Activated CD8-positive, alpha-beta memory T cell treated with anti-CD3 and anti-CD28 coated beads for 1 hour (primary cell): ENCODE measurements at places on chromosomes 7 and 10.

DNA sequence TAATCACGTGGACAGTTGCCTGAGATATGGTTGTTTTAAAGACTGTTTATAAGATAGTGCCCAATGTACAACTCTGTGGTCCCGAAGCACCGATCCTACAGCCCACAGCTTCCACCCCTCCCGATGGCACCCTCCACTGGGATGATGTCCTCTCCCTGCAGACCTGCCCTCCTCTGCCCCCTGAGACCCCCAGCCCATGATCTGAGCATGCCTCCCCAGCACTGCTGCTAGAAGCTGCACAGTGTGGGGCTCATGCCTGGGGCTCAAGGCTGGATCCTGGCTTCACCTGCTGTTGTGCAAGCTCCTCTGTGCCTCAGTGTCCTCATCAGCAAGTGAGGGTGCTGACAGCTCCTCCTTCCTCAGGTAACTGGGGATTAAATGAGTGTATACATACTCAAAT lies 254.7 kb upstream of the MKI67 start:
- DNase-seq, result no peak

- no peak for DNase-seq
Observed at GRCh38 chr10:77909021-77909748, 17.4 kb downstream of the DLG5 start.

DNA sequence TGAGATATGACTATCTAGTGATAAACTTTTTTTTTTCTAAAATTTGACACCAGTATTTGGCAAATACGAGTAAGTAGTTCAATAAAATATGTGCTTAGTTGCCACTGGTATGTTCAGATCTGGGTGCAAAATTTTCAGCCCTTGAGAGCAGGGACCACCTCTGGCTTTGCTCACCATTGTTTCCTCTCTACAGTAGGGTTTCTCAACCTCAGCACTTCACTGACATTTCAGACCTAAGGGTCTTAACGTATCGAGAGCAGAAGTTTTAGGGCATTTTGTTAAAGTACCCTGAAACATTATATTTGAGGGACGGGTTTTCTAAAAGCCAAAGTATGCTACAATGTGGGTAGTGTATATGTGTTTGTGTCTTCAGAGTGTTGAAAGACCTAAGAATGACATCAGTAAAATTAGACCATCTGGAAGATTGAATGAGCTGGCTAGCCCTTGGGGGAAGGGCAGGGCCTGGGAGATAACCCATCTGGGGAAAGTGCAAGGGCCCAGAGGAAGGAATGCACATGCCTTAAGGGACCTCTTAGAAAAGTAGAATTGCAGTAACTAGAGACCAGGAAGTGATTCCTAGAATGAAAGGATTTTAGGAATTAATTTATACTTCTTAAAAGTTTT lies 11.8 kb downstream of the BZW2 start:
- DNase-seq, result no peak

GRCh38 chr7:113367041-113367586 lies 248.8 kb upstream of the SMIM30 start:
- no peak for DNase-seq

- no peak for DNase-seq
Observed at GRCh38 chr10:1002425-1003006, 14.3 kb downstream of the GTPBP4 start.

- no peak for DNase-seq
Observed at GRCh38 chr10:5553400-5554170, 28.8 kb downstream of the CALML3 start.

DNA sequence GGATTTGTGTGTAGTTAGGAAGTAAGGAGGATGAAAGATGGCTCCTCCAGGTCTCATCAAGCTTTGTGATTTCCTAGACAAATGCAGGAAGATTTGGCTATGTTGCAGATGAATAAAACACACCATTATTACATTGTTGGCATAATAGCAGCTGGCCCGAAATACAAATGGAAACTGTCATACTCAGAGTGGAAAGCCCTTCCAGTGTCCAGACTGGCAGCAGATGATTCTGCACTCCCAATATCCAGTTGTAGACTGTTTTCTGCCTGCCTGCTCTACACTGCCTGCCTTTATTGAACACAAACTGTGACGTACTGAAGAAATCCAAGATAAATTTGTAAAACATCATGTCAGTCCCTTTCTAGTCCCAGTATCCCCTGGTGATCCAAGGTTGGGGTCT lies 99.7 kb upstream of the FZD1 start:
- DNase-seq, result no peak

GRCh38 chr7:41738336-41738735 lies 35.4 kb upstream of the INHBA start:
- no peak for DNase-seq

DNA sequence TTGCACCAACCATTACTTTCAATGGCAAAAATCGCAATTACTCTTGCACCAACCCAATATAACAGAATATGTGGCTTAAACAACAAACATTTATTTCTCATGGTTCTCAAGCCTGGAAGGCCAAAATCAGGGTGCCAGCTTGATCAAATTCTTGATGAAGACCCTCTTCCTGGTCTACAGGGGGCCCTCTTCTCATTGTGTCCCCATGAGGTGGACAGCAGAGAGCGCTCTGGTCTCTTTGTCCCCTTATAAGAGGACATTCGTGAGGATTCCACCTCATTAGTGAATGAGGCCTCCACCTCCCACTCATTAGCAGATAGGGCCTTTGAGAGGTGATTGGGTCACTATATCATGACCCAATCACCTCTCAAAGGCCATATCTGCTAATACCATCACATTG lies 120.0 kb downstream of the CALN1 start:
- no peak for DNase-seq

GRCh38 chr7:117218700-117219099 lies 104.2 kb downstream of the WNT2 start:
- no peak for DNase-seq

DNA sequence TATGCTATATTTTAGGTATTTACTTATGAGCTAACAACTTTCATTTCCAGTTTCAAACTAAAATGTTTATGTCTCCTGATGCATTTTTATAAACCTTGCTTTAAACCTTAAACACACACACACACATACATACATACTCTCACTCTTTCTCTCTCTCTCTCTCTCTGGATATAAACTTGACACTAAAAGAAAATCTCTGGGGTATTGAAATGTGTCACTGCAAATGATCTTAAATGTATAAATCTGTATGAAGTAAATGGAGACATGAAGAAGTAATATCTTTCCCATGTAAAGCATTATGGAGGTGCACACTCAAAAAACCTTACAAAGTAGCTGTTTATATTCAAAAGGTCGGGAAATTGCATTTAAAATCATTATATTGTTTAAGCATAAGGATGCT lies 37.0 kb downstream of the RELN start:
- DNase-seq, result no peak

DNA sequence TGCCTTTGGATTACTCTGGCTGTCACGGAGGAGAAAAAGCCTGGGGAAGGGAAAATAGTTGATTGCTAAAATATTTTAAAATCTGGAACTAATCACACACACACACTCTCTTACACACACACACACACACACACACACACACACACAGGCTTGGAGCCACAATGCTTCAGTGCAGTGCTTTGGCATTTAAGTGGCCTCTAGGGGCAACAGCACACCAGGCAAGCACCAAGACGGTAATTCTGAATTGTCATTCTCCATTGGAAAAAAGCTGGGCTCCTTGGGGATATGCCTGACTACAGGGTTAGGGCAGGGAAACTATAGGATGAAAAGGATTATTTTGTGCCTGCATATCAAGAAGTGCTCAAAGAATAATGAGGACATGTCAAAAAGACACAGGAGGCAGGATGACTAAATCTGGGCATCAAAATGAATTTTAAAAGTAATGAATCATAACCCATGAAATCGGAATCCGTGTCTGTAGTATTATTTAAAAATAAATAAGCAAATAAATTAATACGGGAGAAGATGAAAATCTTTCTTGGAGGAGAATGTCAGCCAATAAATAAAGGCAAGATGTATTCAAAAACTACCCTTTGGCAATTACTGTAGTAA lies 30.4 kb upstream of the DDC start:
- DNase-seq, result no peak

DNA sequence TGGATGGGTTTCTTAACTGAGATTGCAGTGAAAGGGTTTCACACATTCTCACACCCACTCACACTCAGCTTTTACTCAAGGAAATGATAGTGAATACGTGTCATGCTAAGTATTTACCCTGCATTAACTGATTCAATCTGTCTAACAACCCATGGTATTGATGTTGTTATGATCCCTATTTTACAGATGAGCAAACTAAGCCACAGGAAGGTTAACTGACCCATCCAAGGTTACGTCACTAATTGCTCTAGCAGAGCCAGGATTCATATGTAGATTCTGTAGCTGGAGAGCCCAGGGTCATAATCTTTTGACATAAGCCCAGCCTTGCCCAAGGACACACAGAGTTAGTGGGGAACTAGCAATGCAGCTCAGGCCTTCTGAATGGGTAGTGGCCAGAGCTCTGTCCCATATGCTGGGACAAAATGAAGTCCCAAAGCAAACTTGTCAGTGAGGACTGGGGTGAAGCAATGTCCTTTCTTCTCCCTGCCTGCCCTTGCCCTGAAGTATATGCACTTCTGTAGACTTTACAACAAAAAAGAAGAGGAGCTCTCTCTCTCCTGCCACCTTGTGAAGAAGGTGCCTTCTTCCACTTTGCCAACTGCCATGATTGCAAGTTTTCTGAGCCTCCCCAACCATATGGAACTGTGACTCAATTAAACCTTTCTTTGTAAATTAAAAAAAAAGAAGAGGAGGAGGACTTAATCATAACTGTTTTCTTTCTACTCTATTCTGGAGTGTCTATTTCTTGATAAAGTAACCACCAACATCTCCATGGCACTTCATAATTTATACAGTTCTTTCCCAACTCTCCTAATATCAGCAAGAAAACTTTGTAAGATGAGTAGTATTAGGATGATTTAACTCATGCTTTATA lies 4.9 kb upstream of the CYP3A7 start:
- DNase-seq, result no peak

DNA sequence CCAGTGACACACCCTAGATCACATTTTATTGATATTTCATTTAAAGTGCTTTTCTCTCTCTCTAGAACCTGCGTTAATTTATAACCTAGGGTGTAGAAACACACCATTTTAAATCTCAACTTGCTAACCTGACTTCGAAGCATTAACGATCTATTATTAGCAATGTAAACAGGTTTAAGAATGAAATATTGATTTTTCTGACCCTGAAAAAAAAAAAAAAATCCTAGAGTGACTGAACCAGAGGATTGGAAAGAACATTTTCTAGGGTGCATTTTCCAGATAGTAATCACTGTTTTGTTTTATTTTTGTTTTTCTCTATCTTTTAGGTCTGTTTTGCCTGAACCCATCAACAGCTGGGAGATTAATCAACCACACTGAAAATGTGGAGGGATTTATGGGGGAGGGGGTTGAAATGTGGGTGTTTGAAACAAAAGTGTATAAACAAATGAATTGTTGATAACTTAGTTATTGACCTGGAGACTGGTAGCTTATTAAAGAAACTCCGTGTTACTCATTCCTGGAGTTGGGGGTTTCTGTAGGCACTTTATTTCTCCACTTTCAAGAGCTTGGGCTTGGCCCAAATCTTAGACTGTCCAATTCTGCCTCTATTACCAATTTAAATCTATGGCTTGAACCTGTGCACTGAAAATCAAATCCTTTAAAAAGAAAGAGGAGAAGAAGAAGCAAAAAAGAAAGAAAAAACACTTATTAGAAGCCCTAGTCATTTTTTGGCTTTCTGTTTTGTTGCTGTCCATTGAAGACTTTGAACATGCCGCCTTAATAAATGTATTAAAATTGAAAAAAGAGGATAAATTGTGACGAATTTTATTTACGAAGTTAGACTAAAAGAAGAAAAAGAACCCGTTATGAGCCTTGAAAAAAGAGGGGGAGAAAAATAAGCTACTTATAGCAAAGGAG lies 2.8 kb downstream of the HOXA2 start:
- DNase-seq, result no peak

GRCh38 chr7:36668080-36668479 lies 56.2 kb downstream of the AOAH start:
- DNase-seq, result no peak

- no peak for DNase-seq
Observed at GRCh38 chr10:126400641-126401040, 12.4 kb upstream of the ADAM12 start.

DNA sequence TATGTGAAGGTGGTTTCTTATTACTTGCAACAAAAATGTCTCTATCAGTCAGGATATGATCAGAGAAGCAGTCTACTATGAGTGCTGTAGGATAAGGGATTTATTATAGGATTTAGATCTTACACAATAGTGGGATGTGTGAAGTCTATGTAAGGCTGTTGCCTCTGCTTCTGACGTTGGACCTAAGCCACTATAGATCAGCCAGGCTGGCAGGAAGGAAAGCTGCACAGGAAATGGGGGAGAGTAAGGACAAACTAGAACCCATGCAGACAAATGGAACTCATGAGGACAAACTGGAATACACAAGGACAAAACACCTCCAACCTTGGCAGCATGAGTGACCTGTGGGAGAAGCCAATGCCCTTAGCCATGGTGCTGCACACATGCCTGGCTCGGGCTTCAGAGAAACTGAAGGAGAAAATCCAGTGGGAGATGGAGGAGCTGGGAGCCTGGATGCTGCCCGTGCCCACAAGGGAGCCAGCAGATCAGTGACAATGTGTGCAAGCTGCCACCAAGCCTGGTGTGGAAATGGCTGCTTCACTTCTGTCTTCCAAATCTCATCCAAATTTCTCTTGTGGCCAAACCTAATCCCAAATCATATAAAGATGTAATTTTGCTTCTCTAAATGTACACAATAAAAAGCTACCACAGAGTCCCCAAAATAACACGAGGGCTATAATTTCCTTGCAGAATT lies 147.0 kb upstream of the PCGF5 start:
- no peak for DNase-seq

DNA sequence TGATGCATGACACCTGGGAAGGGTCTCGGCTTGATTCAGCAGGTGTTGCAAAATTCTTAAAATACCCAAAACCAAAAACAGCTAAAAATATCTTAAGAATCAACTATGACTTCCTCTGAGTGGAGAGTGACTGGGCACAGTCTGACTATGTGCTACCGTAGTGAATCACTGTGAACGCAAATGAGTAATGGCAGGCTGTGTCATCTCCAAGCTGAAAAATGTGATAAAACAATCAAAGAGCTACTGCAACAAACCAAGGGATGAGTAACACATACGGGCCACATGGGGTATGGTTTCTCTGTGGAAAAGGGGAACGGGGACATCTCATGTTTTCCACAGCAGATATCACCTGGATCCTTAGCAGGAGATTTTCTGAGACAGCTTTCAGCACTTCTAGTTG lies 127.5 kb downstream of the ABCA13 start:
- no peak for DNase-seq
